Activated CD4-positive, alpha-beta T cell treated with anti-CD3 and anti-CD28 coated beads for 24 hours (primary cell): ENCODE measurements at places on chromosomes 1 and 21.

DNA sequence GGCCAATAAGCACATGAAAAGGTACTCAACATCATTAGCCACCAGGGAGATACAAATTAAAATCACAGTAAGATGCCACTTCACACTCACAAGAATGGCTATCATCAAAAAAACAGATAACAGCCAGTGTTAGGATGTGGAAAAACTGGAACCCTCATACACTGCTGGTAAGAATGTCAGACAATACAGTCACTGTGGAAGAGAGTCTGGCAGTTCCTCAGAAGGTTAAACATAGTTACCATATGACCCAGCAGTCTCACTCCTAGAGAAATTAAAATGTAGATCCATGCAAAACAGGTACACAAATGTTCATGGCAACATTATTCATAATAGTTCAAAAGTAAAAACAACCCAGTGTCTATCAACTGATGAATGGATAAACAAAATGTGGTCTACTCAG is 33.3 kb downstream of the LDLRAD1 start:
- DNase-seq, result no peak

DNA sequence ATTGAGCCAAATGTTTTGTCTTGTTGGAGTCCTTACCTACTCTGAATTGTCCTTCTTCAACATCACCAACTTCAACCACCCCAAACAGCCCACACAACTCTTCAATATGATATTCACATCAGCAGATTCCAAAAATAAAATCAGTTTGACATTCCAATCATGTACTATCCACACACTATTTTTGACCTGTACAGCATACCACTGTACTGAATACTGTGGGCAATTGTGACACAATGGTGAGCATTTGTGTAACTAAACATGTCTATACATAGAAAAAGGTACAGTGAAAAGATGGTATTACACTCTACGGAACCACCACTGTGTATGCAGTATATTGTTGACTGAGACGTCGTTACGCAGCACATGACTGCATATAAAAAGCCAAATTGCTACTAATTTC is 223.1 kb downstream of the KCNT2 start:
- no peak for DNase-seq

DNA sequence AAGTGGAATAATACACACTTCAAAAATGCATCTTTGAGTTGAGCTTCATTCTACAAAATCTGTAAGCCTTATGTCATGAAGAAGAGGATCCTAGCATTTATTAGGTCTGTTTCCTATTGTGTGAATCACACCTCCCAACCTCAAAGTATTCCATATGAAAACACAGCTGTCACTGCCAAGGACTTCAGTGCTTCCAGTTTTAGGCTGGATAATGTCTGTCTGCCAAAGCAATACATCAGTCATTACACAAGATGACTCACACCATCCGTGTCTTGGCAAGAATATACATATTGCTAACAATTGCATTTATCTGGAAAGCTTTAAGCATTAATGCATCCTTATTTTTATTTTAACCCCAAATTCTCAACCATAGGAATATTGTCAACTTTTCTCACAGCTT is 125.7 kb upstream of the TMPRSS15 start:
- no peak for DNase-seq

GRCh38 chr1:219555031-219555692 is 57.7 kb downstream of the ZC3H11B start:
- DNase-seq, result no peak

DNA sequence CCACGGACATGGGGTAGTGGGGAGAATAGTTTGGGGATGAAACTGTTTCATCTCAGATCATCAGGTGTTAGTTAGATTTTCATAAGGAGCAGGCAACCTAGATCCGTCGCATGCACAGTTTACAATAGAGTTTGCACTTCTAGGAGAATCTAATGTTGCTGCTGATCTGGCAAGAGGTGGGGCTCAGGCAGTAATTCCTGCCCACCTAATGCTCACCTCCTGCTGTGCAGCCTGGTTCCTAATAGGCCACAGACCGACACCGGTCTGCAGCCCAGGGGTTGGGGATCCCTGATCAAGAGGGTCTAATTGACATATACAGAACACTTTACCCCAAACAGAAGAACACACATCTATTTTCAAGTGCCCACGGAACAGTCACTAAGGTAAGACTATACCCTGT is 275.1 kb downstream of the PTPRU start:
- no peak for DNase-seq

DNA sequence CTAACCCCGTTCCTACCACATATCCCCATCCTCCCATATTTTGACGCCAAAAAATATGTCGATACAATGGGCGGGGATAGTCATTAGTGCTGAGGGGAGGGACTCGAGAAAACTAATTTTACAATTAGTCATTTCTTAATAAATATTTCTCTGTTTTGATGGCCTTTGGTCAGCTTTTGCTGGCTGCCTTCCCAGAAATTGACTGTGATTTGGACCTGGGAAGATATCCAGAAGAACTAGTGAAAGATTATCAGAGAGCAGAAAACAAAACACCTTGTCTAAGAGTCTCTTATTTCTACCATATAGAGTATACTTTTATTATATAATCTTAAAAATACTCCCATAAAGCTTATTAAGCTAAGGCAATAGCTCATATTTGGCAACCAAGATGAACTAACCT is 247.6 kb downstream of the MRPL39 start:
- DNase-seq, result no peak

DNA sequence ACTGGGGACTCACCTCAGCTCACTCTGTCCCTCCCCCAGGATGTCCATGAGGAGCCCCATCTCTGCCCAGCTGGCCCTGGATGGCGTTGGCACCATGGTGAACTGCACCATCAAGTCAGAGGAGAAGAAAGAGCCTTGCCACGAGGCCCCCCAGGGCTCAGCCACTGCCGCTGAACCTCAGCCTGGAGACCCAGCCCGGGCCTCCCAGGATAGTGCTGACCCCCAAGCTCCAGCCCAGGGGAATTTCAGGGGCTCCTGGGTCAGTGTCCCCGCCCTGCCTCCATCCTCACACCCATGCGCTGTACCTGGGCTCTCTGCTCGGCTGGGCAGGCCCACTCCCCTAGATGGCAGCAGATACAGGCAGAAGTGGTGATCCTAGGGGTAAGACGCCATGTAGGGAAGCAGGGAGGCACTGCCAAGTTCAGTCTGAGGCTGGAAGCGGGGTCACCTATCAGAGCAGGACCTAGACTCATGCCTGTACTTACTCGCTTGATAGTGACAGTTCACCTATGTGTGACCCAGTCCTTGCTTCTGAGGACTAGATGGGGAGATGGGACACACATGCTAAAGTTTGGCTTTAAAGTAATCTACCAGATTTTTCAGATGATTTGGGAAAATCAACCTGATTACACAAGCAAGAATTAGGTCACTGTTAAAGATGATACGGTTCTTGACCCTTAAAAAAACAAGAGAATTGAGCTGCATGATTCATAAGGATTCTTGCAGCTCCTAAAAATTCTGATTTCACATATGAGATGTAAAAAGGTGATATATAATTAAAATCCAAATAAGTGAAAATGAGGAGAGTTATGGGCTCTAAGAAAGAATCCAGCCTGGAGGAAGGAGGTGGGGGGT is 38.7 kb downstream of the ETNK2 start:
- no peak for DNase-seq

DNA sequence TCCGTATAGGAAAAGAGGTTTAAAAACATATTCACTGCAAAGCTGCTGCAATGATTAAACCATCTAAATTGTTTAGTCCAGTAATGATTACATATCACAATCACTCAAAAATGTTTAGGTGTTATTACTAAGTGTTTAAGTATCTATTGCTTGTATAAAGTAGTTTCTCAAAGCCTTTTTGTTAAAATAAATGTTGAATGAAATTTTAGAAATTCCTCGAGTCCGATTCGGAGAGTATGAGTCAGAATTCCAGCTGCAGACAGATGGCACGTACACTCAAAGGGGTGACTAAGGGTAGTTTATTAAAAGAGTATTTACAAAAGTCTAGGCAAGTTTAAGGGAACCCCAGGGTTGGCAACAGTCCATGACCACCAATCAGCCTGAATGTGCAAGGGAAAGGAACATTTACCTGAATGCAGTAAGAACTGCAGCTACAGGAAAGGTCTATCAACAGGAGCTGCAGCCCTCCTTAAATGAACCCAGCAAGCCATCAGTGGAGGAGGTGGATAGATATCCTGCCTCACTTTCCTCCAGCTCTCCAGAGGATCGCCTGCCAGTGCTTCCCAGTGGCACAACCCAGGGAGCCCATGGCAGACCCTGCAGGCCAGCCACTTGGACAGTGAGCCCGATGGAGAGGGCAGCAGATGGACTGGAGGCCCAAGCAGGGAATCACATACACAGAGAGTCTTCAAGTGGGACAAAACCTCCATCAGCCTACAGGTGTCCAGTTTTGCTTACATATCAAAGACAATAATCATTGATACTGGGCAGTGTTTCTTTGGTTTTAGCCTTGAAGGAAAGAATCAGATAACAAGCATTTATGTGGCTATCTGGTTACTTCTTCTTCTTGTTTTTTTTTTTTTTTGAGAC is 92.1 kb upstream of the SLC44A3 start:
- DNase-seq, result no peak

- DNase-seq, result no peak
Observed at GRCh38 chr1:26283279-26283853, 3.5 kb downstream of the SH3BGRL3 start.

GRCh38 chr1:81327743-81328142 is 473.0 kb upstream of the ADGRL2 start:
- DNase-seq, result no peak

- DNase-seq, result no peak
Observed at GRCh38 chr1:230715510-230715909, 1.6 kb upstream of the AGT start.

GRCh38 chr1:33377756-33378155 is 53.1 kb downstream of the PHC2 start:
- DNase-seq, result no peak

- DNase-seq, result peak; percentile 29
Observed at GRCh38 chr1:200483491-200484143, 73.8 kb upstream of the ZNF281 start.
